HS-5 (cell line): ENCODE measurements at places on chromosomes 4 and X.

DNA sequence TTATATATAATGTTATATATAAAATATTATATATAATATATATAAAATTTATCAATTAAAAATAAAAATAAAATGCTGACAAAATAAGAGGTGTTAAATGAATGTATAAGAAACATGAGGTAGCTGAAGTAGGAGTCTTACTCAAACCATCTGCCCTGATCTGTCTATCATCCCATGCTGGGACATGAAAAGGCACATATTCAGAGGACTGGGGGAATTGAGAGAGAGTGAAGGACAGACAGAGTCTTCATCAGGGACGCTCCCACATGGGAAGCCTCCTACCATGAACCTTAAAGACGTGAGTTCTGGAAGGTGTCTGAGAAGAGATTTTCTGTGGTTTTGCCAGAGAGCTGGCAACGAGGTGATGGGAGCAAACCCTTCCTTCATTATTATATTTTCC, 4.1 kb upstream of the ARSF start:
- no peak for DNase-seq

DNA sequence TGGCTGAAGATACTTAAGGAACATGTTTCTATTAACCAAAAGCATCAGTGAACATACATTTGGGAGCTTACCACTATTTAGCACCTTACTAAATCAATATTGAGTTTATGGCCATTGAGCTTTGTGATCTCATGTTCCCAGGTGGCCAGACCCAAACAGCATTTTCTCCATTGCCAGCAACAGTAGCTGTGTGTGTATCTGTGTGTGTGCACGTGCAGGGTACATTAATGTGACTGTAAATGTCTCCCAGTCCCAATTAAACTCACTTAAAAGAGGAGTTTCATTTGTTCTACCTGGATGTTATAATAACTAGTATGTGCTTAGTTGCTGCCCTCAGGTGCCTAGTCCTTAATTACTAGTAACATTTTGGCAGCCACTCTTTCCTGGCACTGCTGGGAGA, 282.4 kb downstream of the NR3C2 start:
- DNase-seq = no peak

DNA sequence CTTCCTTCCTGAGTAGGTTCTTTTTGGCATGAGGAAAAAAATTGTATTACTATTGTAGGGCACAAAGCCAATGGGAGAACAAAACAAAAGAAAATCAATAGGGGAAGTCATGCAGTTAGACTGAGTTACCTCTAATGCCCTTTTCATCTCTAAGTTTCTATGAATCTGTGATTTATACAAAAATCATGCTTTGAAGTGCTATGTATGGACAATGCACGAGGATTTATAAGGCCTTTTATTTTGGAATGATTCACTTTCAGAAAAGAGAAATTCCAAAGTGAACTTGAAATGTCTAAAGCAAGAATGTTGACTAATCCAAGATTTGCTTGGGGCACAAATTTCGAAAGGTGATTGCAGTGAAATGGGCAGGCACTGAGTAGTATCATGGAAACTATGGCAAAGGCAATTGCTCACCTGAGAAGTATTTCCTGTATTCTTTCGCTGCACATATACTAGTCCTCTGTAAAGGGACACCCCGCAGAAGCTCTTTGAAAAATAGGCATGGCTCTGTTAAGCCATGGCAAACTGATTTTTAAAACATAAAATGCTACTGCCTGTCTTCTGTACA, 52.8 kb downstream of the ADGRG4 start:
- DNase-seq = peak; percentile 9

DNA sequence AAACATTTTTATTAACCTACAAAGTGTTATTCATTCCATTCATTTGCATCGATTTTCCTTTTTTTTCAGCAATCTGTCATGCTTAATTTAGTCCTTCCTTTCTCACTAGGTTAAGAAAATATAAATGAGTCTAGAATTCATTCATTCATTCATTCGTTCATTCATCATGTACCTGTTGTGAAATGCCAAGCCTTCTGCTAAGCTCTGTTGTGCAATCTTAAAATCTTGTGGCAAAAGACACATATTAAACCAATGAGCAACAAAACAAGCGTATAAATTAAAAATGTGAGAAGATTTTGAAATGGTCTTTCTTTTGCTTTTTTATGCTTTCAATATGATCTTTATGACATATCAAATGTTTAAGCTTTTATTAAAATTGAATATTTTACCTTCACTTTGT, 88.6 kb upstream of the MAD2L1 start:
- DNase-seq = no peak

GRCh38 chr4:118769161-118769560, 66.8 kb downstream of the SEC24D start:
- DNase-seq = no peak
